ENCODE measurements at places on chromosomes 5 and 9.
A peak's percentile ranks its signal among the peaks of the same experiment; 100 is the strongest.

- peak; percentile 20 for DNase-seq
These were observed 104.4 kb downstream of the FANCC start for GRCh38 chr9:95213117-95213516.

GRCh38 chr5:125865166-125865815 is 557.9 kb upstream of the GRAMD2B start:
- no peak for DNase-seq

DNA sequence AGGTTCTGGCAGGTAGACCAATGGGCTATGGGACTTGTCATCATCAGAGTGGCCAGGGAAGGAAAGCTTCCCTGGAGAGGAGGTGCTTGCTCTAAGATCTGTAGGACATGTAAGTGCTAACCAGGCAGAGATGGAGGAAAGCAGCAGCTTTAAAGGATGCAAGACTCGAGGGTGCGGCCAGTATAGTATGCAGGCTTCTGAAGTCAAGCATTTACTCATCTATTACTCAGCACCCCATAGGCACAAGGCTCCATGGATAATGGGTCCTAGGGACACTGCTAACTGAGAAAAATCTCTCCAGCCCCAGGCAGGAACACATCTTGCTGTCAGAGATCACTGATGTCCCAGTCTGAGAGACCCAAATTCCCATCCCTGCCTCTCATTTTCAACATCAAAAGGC is 49.7 kb downstream of the WWC1 start:
- no peak for DNase-seq

- no peak for DNase-seq
These were observed 302 bp downstream of the LCN9 start for GRCh38 chr9:135663451-135663770.

- DNase-seq: no peak
These were observed 323.6 kb downstream of the SEMA5A start for GRCh38 chr5:9222054-9222976.

GRCh38 chr5:143543358-143544255 is 140.1 kb upstream of the NR3C1 start:
- DNase-seq: no peak

- no peak for DNase-seq
These were observed 190.0 kb downstream of the DENND1A start for GRCh38 chr9:123739902-123740301.

GRCh38 chr9:136348691-136349090 is 14.9 kb downstream of the DNLZ start:
- DNase-seq: no peak

- DNase-seq: no peak
These were observed 12.0 kb downstream of the EXOC3 start for GRCh38 chr5:454936-455335.

DNA sequence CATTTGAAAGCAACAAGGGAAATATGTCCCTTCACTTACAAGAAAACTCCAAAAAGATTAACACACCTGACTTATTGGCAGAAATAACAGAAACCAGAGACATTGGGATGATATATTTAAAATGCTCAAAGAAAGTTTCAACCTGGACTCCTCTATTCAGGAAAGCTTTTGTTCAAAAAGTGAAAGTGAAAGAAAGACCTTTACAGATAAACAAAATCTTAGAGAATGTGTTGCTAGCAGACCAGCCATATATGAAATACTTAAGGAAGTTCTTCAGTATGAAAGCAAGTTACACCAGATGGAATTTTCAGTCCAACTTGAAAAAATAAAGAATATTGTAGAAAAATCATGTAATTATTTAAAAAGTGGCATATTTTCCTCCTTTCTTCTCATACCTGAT is 1075.1 kb downstream of the NR2F1-AS1 start:
- peak; percentile 8 for DNase-seq

DNA sequence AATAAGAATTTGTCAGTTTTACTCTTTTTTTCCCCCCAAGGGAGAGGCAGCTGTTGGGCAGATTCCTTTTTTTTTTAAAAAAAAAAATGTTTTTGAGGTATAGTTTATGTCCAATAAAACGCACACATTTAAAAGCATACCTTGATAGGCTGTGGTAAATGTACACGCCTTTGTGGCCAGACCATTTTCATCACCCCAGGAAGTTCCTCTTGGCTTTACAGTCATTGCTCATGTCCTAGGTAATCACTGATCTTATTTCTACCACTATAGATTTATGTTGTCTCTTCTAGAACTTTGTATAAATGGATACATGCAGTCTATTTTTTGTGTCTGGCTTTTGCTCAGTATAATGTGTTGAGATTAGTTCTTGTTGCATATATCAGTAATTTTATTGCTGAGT is 9.8 kb downstream of the SUB1 start:
- DNase-seq: no peak

DNA sequence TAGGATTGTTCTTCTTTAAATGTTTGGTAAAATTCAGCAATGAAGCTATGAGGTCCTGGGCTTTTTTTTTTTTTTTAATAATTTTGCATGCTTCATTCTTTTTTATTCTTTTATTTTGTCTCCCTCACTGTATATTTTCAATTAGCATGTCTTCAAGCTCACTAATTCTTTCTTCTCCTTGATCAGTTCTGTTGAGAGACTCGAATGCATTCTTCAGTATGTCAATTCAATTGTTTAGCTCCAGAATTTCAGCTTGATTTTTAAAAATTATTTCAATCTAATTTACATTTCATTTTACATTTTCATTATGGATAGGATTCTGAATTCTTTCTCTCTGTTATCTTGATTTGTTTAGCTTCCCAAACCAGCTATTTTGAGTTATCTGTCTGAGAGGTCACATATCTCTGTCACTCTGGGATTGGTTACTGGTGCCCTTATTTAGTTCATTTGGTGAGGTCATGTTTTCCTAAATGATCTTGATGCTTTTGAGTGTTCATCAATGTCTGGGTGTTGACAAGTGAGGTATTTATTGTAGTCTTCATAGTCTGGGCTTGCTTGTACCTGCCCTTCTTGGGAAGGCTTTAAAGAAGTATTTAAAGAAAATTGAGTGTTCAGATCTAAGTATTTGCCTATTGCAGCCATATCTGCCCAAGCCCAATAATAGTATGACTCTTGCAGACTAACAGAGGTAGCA is 9.1 kb downstream of the LURAP1L start:
- no peak for DNase-seq

GRCh38 chr9:131981116-131981776 is 98.4 kb downstream of the MED27 start:
- DNase-seq: no peak
